Uterus (tissue), 4 donors: ENCODE measurements at places on chromosomes 4 and X.

- DNase-seq, result no peak
Observed at GRCh38 chrX:152905081-152905420, 7.2 kb downstream of the ZNF185 start.

GRCh38 chrX:48826135-48826875 is at the start of gene ERAS:
ERAS (plus strand) TSS chrX:48826513; CDS start chrX:48829124, 2,611 bp downstream.
- DNase-seq, result no peak

GRCh38 chr4:154360491-154360890 is 131.1 kb downstream of the DCHS2 start:
- no peak for DNase-seq

DNA sequence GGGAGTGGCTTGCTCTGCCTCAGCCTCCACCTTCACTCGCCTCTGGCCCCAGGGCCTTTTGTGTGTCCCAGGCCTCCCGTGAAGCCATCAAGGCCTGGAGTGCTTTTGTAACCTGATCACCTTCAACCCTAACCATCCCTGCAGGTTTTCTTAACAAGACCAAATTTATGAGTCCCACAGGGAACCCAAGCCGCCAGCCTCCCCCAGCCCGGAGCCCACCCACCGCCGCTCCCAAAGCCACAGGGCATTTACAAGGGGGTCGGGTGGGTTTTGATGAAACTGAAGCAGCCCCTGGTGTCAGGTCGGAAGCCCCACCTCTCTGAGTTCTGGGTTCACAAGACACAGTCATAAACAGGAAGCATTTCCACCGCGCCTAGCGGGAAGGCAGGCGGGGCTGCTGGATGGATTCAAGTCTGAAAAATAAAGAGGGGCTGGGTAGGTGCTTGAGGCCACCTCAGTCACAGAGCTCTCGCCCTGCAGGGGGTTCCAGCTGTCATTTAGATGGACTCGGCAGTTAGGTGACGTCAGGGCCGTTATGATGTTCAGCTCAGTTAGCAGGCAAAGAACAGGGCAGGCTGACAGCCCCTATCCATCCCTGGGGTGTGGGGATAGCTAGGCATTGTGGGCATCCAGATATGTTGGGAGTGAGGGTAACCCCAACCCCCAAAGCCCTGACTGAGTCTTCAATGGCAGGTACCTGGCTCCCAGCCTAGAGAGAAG is 128.5 kb downstream of the BCOR start:
- DNase-seq, result no peak

GRCh38 chr4:80153874-80154544 is 43.3 kb upstream of the PRDM8 start:
- no peak for DNase-seq

- DNase-seq, result peak; percentile 64
Observed at GRCh38 chr4:140069066-140069465, 84.9 kb downstream of the MAML3 start.

DNA sequence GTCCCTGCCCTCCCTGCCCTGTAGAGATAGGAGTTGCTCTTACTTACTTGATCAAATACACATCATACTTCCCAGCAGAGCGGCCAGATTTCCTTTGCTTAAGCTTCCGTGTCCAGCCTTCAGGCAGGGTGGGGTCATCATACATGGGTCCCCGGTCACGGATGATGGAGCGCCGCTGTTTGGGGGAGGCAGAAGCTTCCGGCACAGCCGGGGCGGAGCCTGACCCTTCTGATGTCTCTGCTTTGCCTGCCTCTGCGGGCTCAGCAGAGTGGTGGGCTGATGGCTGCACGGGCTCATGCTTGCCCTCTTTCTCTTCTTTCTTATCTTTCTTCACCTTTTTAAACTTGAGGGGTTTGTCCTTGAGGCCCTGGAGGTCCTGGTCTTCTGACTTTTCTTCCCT is 12.5 kb upstream of the IRAK1 start:
- no peak for DNase-seq

- no peak for DNase-seq
Observed at GRCh38 chr4:154018659-154019058, 229.8 kb upstream of the SFRP2 start.

DNA sequence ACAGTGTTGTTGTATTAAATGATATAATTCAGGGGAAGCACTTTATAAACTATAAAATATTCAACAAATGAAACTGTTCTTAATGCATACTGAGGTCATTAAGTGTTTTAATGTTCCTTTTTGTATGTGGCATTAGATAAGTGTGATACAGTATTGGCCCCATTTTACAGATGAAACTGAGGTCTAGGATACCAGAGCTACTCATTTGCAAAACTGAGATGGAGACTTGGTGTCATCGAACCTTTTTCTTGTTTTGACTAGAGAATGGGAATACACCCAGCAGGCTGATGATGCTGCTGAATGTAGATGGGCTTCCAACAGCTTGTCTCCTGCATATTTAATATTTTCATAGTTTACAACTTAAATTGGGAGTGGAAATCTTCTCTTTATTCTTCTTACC is 34.6 kb downstream of the TAF1 start:
- DNase-seq, result no peak

GRCh38 chrX:96684339-96685209 is at the start of gene DIAPH2:
DIAPH2 (plus strand) TSS chrX:96684842.
- peak; percentile 66 for DNase-seq

DNA sequence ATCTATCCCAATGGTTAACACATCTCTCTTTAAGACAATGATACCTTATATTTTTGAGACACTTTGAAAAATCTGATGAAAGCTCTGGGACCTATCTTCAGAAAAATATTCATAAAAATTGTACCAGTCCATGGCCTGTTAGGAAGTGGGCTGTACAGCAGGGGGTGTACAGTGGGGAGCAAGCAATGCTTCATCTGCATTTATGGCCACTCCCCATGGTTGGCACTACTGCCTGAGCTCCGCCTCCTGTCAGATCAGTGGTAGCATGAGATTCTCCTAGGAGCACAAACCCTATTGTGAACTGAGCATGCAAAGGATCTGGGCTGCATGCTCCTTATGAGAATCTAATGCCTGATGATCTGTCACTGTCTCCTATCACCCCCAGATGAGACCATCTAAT is 42.6 kb downstream of the C4orf51 start:
- no peak for DNase-seq

DNA sequence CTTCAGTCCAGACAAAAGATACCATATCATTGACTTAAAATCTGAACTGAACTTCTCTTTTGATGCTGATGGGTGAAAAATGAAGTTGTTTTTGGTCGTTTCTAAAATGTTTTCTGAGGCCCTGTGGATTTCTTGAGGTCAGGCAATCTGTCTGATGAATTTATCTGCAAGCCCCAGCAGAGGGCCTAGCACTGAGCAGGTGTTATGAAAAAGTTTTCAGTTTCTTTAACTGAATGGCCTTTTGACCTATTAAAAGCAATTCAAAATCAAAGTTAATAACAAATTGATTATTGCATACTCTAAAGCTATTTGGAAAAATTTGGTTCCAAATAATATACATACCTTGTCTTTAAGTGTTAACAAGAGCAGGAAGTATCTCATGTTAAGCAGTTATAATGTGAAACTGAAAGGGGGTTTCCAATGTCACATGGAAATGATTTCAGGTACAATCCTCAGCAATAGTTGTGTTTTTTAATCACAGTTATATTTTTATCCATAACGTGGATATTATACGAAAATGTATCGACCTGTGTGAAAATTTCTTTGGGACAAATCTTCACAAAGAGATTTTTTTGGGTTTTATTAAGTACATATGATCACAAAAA is 285.0 kb downstream of the SPANXN1 start:
- no peak for DNase-seq

DNA sequence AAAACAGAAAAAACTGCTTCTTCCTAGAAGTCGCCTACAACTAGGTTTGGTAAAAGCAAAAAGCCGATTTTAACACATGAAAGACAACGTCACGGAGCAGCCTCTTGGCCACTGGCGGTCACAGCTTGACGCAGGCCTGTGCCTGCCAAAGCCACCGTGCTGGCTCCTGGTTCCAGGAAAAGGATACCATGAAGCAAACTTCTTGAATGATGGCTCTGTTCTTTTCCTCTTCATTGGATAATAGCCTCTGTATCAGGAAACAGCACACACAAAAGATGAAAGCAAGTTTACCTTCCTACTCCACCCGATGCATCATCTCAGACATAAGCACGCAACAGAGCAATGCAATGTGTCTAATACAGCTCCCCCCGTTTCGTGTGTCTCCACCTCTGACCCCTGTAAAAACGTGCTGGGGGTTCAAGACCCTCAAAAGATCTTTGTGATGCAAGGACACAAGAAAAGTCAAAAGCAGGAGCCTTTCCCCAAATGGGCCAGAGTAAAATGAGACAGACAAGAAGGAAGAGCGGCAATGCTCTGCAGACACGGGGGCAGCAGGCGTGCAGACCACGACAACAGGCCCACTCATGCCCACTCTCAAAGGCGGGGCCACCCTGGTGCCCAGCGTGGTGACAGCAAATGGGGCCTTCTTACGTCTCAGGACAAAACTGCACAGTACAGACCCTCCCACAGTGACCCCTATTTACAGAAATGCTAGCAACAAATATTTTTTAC is 19.4 kb downstream of the GAK start:
- DNase-seq, result peak; percentile 57

DNA sequence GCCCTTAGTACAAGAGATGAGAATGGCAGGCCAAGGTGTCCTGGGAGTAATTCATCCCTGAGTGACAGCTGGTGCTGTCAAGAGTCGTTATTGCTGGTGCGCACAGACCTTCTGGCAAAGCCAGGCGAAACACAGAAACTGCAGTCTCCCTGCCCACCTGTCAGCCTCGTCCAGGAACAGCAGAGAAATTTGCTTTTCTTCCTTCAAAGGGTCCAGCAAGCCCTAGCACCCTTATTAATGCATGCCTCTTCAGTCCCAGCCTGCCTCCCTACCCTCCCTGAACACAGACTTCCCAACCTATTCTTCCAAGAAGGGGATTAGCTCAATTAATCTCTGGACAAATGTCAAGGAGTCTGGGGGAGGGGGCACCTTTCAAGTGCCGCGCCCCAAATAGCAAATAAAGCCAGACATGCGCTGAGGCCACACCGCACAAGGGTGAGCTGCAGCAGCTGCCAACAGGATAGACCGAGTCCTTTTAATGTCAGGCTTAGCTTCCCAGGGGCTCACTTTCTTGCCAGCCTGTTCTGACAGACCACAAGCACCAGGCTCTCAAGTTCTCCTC is 250.7 kb upstream of the RASGEF1B start:
- DNase-seq, result no peak

DNA sequence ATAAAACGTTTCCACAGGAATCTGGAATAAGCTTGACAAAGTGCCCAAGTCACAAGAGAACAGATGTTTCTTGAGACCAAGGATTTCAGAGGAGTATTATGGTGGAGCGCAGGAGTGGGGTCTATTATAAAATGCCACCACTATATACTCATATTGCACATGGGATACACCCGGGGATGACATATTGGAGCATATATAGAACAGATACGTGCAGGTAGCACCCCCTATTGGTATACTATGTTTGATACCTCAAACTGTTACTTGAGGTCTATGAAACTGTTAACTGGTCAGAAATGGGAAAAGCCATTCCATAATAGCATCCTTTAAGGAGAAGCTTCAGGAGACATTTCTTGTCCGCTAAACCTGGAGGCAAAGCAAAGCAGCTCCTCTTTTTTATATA is 86.0 kb downstream of the PCYT1B start:
- no peak for DNase-seq

GRCh38 chr4:3716631-3717235 is 49.5 kb upstream of the ADRA2C start:
- no peak for DNase-seq

- DNase-seq, result no peak
Observed at GRCh38 chr4:162364651-162365050, 200.9 kb upstream of the FSTL5 start.

DNA sequence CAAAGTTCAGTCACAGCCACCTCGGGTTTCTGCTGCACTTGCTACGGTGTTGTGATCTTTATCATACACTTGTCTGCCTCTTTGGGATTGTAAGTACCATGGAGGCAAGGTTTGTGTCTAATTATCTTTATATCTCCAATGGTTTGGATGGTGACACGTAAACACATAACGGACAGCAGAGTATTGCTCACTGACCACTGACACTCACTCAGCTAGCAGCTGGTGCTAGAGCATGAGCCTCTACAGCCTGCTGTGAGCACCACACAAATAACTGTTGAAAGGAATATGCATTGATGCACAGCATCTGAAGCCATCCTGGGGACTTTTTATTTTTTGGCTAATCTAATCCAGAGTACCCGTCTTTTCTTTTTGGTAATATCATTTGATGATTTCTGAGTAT is 156.0 kb downstream of the DCLK2 start:
- no peak for DNase-seq

GRCh38 chr4:8320386-8320750 is 50.8 kb downstream of the HTRA3 start:
- no peak for DNase-seq

- no peak for DNase-seq
Observed at GRCh38 chr4:130187587-130187986, 1091.6 kb downstream of the C4orf33 start.

- no peak for DNase-seq
Observed at GRCh38 chr4:76300012-76300411, 6.5 kb upstream of the STBD1 start.

- DNase-seq, result no peak
Observed at GRCh38 chrX:24890677-24891076, 125.1 kb downstream of the ARX start.

DNA sequence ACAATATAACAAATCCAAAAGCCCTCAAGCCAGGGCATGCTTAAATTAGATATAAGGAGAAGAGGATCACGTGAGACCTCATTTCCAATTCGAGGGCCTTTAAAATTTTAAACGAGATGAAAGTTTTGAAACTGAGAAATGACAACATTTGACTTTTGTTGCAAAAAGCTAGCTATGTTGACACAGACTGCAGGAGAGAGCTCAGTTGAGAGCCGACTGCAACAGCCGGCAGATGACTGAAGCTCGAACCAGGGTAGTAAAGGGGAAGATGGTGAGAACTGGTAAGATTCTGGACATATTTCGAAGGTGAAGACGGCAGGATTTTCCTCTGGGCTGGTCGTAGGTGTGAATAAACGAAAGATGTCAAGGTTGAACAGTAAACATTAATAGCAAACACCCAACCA is 773 bp downstream of the PRMT9 start:
- peak; percentile 29 for DNase-seq

DNA sequence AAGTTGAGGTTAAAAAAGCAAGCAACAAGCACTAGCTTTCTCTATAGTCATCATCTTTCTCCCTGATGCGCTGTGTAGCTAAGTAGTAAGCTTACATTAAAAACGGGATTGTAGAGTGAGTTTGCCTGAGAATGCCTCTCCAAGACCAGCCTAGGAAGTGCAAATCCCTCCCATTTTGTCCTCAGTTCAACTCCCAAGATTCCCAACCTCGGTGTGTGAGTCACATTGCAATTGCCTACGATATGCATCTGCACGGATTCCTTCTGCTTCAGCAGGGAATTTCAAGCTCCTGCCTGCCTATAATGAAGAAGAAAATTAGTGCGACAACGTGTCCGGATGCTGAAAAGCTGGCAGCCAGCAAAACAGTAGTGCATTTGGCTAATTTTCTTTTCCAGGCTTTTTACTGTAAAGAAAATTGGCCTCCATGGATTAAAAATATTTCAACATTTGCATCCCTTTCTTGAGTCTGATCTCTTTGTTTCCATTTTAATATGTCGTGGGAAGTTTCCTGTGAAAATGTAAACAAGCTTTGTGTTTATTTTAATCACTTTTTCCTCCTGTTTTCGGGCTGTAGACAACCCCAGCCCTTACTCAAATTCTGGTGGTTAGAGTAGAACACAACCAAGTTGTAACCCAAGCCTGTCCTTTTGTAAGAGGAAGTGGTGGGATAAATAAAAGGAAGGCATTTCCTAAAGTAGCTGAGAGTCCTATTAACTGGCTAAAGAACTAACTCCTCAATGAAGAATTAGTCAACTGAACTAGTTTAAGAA is 58.4 kb upstream of the TET2 start:
- DNase-seq, result peak; percentile 22

GRCh38 chr4:6594341-6594740 is 19.4 kb downstream of the MAN2B2 start:
- DNase-seq, result no peak

- DNase-seq, result no peak
Observed at GRCh38 chr4:10086506-10087120, 30.0 kb downstream of the WDR1 start.
